Activated CD8-positive, alpha-beta memory T cell treated with anti-CD3 and anti-CD28 coated beads, Interleukin-2, amount 10 ng/mL, durations not matched to agents 7 days and 5 days (primary cell): ENCODE measurements at places on chromosomes 3 and 15. TPM values are rescaled to one million over a fixed set of nuclear protein-coding genes. Genes with fewer than 3 reads are reported as not detected.

GRCh38 chr3:185623939-185624665 is 38.0 kb downstream of the SENP2 start:
- peaks cover 15% of the 10 kb centered on the region for H3K4me1 ChIP-seq
- peaks cover 24% of the 10 kb centered on the region for H3K36me3 ChIP-seq
- H3K27ac ChIP-seq = no peak overlapping the region
- DNase-seq = no peak
- no peak overlapping the region for H3K4me3 ChIP-seq

DNA sequence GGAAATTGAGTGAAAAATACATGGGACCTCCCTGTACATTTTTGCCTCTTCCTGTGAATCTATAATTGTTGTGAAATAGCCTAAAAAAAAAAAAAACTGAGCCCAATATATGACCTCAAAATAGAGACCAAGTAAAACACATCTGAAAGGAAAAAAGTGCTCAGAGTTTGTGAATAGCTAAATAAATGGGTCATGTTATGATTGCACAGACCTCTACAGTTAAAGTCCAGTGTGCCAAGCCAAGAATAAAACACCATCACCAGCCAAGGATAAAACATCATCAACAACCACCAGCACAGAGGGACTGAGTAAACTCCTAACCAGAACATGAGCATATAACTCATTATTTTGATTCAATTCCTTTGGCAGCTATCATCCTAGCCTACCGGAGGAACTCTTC is 115.6 kb upstream of the AGTR1 start:
- H3K27ac ChIP-seq = no peak overlapping the region
- no peak overlapping the region for H3K4me3 ChIP-seq
- no peaks in the 10 kb centered on the region for H3K36me3 ChIP-seq
- DNase-seq = no peak
- no peaks in the 10 kb centered on the region for H3K4me1 ChIP-seq

DNA sequence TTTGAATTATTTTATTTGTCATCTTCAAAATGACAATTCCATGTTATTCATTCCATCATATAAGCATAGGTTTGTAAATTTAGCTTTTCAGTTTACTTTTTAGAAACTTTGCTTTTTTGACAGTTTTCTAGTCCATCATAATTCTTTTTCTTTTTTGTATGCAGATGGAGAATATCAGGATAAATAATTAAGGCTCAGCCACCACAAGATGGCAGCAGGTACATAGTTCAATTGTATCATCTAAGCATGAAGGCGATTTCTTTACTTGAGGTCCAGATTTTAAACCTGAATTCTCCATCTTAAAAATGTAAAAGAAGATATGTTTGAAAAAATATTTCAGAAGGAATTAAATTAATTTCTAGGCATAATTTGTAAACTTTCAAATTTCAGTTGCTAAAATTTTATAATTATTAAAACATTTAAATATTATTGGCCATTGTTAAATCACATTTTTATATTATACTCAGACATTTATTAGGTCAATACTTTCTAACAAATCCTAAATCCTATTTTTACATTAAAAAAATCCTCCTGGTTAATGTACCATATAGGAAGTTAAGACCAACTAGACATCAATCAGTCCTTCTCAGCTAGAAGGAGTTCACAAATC is 15.1 kb downstream of the PLSCR5 start:
- H3K27me3 ChIP-seq = peaks cover 33% of the 10 kb centered on the region
- no peaks in the 10 kb centered on the region for H3K4me1 ChIP-seq
- H3K27ac ChIP-seq = no peak overlapping the region
- H3K36me3 ChIP-seq = no peaks in the 10 kb centered on the region
- H3K4me3 ChIP-seq = no peak overlapping the region

GRCh38 chr15:63818191-63818590 is 15.6 kb downstream of the HERC1 start:
- no peak overlapping the region for H3K4me3 ChIP-seq
- H3K27me3 ChIP-seq = no peaks in the 10 kb centered on the region
- peaks cover 6% of the 10 kb centered on the region for H3K36me3 ChIP-seq
- H3K27ac ChIP-seq = no peak overlapping the region

DNA sequence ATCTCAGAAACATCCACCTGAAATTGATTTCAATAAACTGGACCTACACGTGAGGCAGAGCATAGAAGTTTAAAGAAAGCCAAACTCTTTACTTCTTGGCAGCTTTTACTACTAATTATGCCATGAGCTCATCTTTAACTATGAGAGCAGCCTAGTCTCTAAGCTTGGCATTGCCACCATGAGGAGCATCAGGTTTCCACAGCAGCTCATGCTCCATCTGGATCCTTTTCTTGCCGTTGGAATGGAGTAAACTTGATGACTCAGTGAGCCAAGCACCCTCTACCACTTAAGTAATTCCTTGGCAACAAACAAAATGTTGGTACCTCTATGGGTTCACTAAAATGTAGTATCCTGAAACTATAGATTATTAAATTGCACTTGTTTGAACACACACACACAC is 583.2 kb downstream of the EPHA3 start:
- H3K27ac ChIP-seq = no peak overlapping the region
- no peaks in the 10 kb centered on the region for H3K4me1 ChIP-seq
- H3K4me3 ChIP-seq = no peak overlapping the region
- H3K36me3 ChIP-seq = no peaks in the 10 kb centered on the region

DNA sequence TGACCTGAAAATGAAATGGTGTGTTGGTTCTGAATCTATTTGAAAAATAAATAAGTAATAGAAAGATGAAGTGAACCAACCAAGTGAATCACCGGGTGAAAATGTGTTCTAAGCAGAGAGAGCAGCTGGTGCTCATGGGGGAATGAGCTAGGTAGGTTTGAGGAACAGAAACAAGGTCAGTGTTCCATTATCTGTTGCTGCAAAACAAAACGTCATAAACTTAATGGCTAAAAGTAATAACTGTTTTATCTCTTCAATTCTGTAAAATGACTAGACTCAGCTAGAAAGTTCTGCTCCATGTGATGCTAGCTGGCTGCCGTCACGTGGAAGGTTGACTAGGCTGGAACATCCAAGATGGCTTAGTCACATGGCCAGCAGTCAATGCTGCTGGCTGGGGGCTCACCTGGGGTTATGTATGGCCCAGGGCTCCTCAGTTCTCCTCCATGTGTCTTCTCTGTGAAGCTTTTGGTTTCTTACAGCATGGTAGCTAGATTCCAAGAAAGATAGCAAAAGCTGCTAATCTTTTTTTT is 13.3 kb upstream of the SH3BP5 start:
- H3K27ac ChIP-seq = no peak overlapping the region
- H3K4me1 ChIP-seq = peaks cover 29% of the 10 kb centered on the region
- peaks cover 12% of the 10 kb centered on the region for H3K27me3 ChIP-seq
- no peak for DNase-seq
- no peak overlapping the region for H3K4me3 ChIP-seq
- H3K36me3 ChIP-seq = peaks cover 15% of the 10 kb centered on the region

GRCh38 chr3:23824699-23825444 is 19.1 kb downstream of the UBE2E1 start:
- H3K4me3 ChIP-seq = no peak overlapping the region
- H3K27me3 ChIP-seq = no peaks in the 10 kb centered on the region
- peaks cover 19% of the 10 kb centered on the region for H3K4me1 ChIP-seq
- H3K27ac ChIP-seq = no peak overlapping the region

DNA sequence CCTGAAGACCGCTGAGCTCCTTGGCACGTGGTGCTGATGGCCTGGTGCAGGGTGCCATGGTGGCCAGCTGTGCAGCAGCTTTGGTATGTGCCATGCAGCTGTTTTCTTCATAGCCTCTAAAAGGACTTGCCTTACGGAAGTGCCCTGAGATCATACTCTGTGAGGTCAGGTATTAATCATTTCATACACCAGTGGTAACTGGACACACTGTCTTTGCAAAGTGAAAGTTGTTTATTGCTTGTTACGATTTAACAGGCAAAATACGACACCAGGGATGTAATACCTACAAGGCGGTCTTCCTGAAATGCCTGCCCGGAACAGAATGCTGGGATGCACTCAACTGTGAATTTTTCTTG is 184.6 kb downstream of the ATP10A start:
- H3K36me3 ChIP-seq = peaks cover 38% of the 10 kb centered on the region
- H3K27ac ChIP-seq = no peak overlapping the region
- no peaks in the 10 kb centered on the region for H3K4me1 ChIP-seq
- DNase-seq = no peak
- H3K27me3 ChIP-seq = no peaks in the 10 kb centered on the region

DNA sequence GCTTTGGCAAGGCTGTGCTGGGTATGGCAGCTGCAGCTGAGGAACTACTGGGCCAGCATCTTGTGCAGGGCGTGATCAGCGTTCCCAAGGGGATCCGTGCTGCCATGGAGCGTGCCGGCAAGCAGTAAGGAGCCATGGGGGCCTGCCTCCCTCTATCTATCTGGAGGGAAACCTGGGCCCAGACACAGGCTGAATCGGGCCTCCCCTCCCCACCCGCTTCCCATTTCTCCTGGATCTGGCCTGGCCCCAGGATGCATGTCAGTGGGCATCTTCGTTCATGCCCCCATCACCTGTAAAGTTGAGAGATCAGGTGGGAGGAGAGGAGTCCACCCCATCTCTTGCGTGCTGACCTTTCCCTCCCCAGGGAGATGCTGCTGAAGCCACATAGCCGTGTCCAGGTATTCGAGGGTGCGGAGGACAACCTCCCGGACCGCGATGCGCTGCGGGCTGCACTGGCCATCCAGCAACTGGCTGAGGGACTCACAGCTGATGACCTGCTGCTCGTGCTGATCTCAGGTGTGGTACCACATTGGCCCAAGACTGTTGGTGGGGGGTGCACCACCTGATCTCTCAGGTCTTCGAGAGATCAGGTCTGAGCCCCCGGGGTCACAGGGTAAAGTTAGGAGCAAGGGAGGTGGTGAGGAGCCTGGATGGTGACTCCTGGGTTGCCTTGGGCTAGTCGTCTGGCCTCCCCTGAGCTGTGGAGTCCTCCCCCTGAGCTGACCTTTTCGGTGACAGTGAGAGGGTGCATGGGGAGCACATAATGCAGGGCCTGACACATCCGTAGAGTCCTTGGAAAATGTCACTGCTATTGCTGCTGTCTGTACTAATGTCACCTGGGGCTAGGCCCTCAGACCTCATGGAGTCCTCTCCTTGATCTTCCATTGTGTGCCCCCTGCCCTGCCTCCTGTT is 3.2 kb downstream of the GLYCTK start:
- peak overlapping the region; percentile 76 for H3K27ac ChIP-seq
- no peak overlapping the region for H3K4me3 ChIP-seq
- peaks cover 40% of the 10 kb centered on the region for H3K4me1 ChIP-seq

DNA sequence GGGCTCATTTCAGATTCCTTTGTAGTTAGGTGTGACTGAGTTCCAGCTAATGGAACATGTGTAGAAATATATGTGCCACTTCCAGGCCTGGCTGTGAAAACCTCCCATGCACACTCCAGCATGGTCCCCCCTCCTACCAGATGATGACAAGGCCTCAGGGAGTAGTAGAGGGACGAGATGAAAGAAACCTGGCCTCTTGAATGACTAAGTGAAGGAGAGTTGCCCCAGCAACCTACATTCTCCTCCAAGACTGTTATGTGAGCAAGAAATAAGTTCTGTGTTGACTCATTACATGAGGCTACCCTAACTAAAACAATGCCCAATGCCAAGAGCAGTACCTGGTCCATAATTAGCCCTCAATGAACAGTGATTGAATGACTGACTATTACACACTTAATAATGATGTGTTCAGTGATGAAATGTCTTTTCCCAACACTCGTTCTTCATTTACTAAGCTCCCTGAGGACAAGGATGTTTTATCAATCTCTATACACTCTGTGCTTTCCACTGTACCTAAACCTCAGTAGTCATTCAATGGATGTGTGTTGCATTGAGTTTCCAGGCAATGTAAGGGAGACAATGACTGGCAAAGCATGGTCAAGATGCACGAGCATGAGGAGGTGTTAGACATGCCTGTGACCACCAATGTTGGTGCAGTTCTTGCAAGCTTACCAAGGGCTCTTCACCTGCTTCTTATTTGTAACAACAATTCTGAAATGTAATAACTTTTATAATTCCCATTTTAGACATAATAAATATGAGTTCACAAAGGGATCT is 62.0 kb upstream of the BCL6 start:
- peaks cover 64% of the 10 kb centered on the region for H3K4me1 ChIP-seq
- no peak for DNase-seq
- peaks cover 16% of the 10 kb centered on the region for H3K36me3 ChIP-seq
- H3K4me3 ChIP-seq = no peak overlapping the region
- peak overlapping the region; percentile 44 for H3K27ac ChIP-seq
- no peaks in the 10 kb centered on the region for H3K27me3 ChIP-seq

DNA sequence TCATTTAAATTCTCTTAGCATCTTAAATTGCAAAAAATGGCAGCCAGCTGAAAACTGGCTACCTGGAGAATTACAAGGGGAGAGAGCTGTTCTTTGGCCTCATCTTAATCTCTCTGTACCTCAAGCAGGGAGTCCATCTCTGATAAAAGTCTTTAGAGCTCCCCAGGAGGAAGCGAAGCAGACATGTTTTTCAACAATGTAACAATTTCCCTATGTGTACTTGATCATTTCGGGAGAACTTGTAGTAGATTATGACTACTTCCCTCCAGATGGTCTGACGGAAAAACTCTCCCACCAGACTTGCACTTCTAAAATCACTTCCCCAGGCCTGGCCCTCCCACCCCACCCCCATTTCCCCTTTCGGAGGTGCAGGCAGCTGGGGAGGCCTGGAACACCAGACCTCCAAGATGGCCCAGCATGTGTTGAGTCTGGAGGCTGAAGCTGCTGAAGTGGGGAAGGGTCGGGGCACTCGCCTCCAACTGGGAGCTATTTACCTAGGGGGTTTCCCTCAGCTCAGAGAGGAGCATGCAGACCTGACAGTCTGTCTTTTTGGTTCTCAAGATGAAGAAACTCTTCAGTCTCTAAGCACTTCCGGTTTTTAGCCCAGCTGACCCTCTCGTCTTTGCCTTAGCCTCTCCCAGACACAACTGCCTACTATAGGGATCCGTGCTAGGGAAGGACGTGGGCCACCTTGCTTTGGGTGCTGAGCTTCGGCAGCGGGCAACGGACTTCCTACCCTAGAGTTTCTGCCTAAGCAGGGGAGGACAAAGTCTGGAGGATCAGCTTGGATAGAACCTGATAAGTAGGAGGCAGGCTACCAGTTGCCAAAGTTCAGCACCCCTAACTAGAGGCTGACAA is 164.0 kb upstream of the TBL1XR1 start:
- H3K27me3 ChIP-seq = no peaks in the 10 kb centered on the region
- peak overlapping the region; percentile 92 for H3K27ac ChIP-seq
- peak overlapping the region; percentile 68 for H3K4me3 ChIP-seq
- H3K36me3 ChIP-seq = peaks cover 3% of the 10 kb centered on the region

GRCh38 chr15:81642451-81642990 is 268.5 kb upstream of the TMC3 start:
- no peak for DNase-seq
- H3K27ac ChIP-seq = no peak overlapping the region
- no peak overlapping the region for H3K4me3 ChIP-seq

GRCh38 chr15:45729141-45729540 is 94.3 kb downstream of the SQOR start:
- peaks cover 36% of the 10 kb centered on the region for H3K27me3 ChIP-seq
- no peak overlapping the region for H3K4me3 ChIP-seq
- H3K27ac ChIP-seq = no peak overlapping the region
- DNase-seq = no peak
- H3K4me1 ChIP-seq = no peaks in the 10 kb centered on the region

SLC41A3 gene
- total RNA-seq = 23.8 TPM

SKOR1 gene
- total RNA-seq = 0.19 TPM

IL20RB gene
- total RNA-seq = 1.5 TPM

BSN gene
- 0.12 TPM for total RNA-seq

MTFMT gene
- 20.2 TPM for total RNA-seq
